ENCODE measurements at places on chromosomes 2 and 18.

DNA sequence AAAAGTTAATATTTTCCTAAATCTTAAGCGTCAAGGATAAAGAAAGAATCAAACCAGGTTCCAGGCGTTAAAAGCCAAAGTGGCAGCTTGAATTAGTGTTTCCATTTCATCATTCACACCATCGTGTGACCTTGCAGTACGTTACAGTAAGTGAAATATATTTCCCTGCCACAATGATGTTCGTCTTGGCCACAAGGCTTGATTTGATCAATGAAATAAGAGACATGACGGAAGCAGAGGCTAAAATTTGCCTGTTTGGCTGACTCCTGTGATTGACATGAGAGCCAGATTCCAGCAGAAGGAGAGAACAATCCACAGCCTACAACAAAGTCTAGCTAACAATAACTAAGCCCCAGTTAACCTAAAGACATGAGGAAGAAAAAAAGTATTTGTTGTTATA is 62.0 kb downstream of the ASXL2 start:
- DNase-seq: no peak

DNA sequence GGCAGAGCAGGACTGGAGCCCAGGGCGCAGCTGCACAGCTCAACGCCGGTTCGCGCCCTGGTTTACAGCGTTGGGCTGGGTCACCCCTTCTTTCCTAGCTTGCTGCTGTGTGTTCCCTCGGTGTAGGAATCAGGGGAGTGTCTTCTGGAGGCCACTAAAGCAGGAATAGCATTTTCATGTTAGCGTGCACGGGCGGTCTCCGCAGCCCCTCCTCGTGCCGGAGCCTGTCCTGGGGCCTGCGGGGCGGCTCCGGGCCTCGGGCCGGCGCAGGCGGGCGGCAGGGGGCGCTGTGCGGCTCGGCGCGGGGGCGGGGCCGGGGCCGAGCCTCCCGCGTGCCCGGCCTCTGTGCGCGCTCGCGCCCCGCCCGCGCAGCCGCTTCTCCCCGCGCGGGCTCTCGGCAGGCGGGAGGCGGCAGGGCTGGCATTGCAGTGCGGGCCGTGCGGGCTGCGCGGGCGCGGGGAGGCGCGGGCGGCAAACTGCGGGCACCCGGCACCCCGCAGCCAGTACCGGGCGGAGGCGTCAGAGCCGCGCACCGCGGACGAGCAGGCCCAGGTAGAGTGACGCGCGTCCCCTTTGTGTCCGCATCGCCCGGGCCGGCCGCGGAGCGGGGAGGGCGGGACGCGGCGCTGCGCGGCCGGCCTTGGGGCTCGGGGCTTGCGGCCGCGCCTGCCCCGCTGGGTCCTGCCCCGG is at the start of gene RNF144A:
TSS of gene RNF144A (plus strand) at position 342 of the 690 bp plus-strand sequence. CDS start 79,515 bp downstream, outside the sequence.
- DNase-seq: peak; percentile 9

GRCh38 chr18:54742659-54743604 is 85.3 kb upstream of the RAB27B start:
- DNase-seq: no peak

GRCh38 chr18:77119101-77119850 is 13.3 kb downstream of the MBP start:
- DNase-seq: no peak

DNA sequence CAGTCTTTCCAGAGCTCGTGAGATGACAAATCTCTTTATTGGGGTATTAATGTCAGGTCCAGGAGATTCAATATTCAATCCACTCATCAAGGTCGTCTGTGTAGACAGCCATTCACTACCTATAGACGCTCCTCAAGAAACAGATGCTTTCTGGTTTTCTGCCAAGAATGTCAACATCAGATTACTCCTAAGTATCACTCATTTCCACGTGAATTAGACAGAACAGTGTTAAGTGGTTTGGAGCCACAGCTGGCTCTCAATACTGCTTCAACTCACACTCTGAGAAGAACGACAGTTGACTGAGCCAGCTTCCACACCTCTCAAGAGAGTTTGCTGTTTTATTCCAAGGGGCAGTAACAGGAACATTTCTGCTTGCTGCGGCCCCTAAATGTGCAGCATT is 113.5 kb upstream of the NEDD4L start:
- no peak for DNase-seq
